ENCODE measurements at places on chromosomes 2 and 18.

DNA sequence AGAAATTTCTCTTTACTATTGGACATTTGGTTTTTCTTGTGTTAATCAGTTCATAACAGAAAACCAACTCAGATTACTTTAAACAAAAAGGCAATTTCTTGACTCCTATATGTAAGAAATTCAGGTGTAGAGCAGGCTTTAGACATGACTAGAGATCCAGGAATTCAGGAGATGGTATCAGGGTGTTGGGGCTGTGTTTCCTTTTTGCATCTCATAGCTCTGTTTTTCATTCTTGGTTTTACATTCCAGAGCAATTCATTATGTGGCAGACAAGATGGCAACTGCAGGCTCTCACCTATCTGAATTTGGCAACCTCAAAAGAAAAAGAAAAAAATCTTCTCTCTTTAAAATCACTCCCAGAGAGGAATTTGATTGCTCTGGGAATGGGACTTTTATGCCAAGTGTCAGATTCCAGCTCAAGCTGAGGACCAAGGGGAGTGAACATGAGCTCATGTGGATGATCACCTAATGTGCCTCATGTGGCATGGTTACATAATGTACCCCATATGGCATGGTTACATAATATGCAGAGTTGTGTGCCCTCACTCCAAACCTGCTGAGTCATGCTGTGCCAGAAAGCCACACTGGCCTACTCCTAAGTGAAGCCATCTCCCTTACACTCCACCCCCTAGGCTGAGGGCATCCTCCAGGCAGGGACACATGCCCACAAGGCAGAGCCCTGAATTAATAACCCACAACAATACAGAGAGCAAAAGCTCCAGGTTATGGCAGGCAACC lies 282.7 kb downstream of the MBD2 start:
- no peak overlapping the region for H3K4me3 ChIP-seq
- H3K27ac ChIP-seq: no peak overlapping the region
- no peaks in the 10 kb centered on the region for H3K36me3 ChIP-seq
- no peak for DNase-seq
- H3K4me1 ChIP-seq: no peaks in the 10 kb centered on the region
- H3K27me3 ChIP-seq: no peaks in the 10 kb centered on the region

DNA sequence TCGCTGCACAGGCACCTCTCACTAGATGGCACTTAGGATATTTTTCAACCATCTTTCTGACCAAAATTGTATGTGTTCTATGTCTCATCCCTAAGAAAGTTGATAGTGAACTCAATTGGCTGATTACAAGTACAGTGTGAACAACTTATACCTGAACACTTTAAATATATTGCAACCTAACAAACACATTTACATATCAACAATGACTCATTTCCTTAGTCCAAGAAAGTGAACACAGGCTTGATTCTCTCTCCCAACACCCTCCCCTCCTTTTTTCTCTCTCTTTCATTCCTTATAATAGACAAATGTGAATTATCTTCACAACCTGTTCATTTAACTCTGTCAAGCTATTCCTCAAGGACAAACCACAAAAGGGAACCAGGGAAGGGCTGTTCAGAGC lies 192.0 kb downstream of the SLC8A1 start:
- H3K4me3 ChIP-seq: no peak overlapping the region
- DNase-seq: no peak
- H3K27me3 ChIP-seq: no peaks in the 10 kb centered on the region
- H3K4me1 ChIP-seq: no peaks in the 10 kb centered on the region

DNA sequence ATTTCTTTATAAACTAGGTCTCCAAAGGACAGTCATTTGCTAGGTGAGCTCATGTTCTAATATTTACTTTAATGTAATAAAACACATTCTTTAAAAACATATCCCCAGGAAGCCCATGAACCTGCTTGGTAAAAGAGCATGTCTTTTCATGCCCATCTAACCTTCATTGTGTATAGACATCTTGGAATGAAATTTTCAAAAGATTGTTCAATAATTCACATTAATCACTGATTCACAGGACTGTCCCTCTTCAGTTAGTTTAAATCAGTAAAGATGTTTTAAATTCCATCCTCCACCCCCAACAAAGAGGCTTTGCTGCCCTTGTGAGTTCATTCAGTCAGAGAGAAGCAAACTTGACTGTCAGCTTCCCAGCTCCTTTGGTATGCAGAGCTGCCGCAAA lies 633.4 kb upstream of the CELF4 start:
- no peak overlapping the region for H3K27ac ChIP-seq
- H3K27me3 ChIP-seq: no peaks in the 10 kb centered on the region
- no peak for DNase-seq
- no peak overlapping the region for H3K4me3 ChIP-seq
- no peaks in the 10 kb centered on the region for H3K36me3 ChIP-seq

GRCh38 chr2:180555391-180555965 lies 424.9 kb upstream of the UBE2E3 start:
- no peak overlapping the region for H3K4me3 ChIP-seq
- H3K4me1 ChIP-seq: no peaks in the 10 kb centered on the region
- no peak for DNase-seq
- H3K27me3 ChIP-seq: no peaks in the 10 kb centered on the region
